Activated T-cell treated with anti-CD3 and anti-CD28 coated beads for 48 hours (primary cell): ENCODE measurements at places on chromosomes 6 and 20.

- no peak for DNase-seq
Measured at GRCh38 chr6:93417421-93418013, 1.8 kb downstream of the EPHA7 start.

DNA sequence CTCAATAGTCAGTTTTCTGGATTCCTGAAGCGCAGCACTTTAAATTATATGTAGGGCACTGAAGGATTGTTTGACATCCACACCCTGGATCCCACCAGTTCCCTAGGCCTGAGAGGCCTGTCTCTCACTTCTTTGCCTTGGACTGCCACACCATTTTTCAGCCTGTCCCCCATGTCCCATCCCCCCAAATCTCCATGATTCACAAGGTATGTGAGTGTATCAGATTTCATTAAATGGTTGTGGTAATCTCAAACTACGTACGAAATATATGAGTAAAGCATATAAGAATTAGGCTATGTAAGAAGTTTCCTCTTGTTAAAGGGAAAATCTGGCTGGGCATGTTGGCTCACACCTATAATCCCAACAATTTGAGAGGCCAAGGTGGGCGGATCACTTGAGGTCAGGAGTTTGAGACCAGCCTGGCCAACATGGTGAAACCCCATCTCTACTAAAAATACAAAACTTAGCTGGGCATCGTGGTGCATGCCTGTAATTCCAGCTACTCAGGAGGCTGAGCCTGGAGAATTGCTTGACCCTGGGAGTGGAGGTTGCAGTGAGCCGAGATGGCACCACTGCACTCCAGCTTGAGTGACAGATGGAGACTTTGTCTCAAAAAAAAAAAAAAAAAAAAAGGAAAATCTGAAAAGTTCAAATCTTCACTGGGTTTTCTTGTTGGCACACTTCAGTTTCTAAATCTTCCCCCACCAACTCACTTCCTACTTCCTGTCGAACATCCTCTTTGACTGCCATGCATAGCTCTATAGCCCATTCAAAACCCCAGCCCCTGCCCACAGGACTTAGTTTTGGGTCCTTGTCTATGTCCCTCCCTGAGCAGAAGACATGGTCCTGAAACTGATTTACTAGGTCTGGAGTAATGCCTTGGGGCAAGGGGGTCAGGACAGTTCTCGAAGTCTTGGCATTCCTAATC lies 97.3 kb upstream of the SHLD1 start:
- no peak for DNase-seq

DNA sequence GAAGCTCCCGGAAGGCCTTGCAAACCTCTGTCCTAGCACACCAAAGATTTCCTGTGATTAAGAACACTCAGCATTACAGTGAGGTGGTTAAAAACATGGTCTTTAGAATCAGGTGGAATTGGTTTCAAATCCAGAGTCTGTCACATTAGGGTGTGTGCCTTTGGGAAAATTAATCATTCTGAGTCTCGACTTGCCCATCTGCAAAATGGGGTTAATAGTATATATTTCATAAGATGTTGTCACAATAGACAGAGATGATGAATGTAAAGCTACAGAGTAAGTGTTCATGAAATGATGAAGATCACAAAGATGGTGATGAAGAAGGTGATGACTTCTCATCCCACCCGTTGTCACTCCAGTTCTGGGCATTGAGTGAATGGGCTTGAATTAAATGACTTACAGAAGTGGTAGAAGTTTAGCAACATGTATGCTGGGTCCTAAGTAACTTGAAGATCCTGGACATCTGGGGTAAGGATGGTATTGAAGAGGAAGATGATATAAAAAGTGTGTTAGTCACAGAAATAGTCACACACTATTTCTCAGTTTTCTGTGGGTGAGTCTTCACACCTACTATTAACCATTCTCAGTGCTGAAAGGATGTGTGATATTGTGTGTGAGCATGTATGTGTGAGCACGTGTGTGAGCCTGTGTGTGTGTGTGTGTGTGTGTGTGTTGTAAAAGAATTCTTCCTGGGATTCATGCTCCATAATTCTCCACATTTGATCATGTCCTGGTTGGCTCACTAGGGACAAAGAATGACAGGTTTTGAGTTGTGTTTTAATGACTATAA lies 28.0 kb upstream of the NEDD9 start:
- no peak for DNase-seq

GRCh38 chr6:132445201-132445951 lies 44.1 kb upstream of the MOXD1 start:
- no peak for DNase-seq

DNA sequence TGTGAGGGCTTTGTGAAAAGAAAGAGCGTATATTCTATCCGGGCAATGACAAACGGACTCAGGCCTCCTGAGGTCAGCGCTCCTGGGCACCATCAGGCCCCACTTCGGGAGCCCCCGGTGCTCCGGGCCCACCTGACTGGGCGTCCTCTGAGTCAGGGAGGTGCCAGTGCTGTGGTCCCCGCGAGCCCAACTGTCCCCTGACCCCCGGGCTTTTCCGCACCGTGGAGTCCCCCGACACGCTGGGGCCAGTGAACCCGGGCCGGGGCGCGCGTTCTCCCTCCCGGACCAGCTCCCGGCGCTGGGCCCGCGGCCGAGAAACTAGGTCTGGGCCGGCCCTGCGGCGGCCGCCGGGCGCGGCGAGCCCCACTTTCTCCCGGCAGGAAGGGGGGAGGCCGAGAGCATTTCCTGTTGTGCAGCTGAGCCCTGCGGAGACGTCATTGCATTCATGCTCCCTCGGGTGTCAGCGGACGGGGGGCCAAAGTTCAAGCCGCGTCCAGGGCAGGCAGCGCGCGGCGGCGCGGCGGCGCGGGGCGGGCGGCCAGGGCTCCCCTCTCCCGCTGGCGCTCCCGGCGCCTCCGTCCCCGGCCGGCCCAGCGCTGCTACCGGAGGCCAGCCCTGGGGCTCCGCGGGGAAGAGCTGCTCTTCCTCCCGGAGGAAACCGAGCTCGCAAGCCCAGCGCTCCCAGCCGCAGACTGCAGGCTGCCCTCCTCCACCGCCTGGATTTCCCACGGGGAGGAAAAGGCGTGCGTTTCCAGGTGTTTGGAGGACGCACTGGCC lies 18.3 kb downstream of the HIVEP2 start:
- DNase-seq = peak; percentile 63

- peak; percentile 50 for DNase-seq
Measured at GRCh38 chr20:35768731-35769664, 2.8 kb upstream of the PHF20 start.

DNA sequence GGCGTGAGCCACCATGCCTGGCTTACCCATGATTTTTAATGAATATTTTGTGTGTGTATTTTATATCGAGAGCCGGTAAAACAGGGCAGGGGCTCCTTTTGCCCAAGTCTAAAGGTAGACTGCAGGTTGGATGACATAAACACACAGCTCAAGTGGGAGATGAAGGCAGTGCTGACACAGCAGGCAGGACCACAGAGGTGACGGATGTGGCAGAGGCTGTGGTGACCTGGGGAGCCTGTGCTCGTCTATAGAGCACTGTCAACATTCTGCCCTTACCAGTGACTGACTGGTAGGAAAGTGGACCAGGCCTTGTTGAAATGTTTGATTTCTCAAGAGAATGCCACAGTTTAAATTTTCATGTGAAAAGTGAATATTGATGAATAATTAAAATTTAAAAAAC lies 137.5 kb downstream of the ZFP64 start:
- no peak for DNase-seq
